ENCODE measurements at places on chromosomes 3 and 15.

GRCh38 chr15:49331951-49332350 is 91.1 kb upstream of the FGF7 start:
- no peak for DNase-seq

DNA sequence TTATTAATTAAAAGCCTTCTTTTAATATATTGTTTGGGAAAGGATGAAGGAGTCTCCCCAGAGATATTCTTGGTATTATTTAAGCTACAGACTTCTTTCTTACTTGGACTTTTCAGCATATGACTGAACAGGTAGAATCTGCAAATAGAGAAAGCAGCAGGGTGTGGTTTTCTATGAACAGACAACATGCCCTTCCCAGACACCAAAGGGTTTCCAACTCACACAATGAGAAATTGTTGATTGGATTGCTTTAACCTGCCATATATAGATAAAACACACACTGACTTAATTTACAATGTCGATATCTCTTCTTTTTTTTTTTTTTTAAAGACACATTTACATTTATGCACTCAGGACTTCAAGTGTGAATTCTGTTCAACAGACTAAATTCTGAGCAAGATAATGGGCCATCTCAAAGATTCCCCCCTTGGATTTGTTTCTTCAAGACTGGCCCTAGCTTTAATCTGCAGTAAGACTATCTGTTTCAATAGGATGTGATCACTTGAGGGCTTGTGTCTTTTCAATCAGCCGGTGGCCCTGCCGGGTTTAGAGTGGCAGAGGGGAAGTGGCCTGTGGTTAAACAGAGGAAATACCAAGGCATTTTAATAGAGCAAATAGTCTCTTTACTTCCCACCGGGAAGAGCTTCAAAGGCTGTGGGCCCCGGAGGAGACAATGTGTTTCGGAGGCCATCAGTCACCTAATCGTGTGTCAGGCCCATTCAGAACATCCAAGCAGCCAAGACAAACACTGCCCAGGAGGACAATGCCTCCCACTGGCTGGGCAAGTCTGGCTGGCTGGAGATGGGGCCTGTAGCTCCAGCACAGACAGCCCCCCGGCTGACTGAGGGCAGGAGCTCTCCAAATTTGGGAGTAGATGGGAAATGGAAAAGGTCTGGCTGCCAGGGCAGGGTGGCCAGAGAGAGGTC is 6.1 kb downstream of the IL17RD start:
- DNase-seq = no peak

DNA sequence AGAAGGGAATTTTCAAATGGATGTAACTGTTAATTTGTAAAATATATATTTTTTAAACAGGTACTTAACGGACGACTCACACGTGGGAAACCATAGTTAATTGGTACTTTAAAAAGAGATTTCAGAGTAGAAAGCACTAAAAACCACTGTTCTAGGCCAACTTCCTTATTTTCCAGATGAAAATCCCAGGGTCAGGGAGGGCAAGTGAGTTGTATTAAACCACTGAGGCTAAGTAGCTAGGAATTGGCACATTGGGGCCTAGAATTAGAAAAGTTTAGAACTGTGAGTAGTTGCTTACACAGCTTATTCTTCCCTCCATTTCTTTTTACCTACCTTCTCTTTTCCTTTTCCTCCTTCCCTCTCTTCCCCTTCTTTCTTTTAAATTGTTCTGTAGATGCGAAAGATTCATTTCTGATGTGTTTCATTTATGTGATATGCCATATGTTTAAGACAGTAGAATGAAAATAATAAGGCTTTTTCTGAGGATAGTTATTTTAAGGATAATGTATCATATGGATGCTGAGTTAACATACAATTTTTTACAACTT is 4.1 kb upstream of the UTS2B start:
- no peak for DNase-seq

GRCh38 chr3:41276191-41276590 is 76.9 kb downstream of the CTNNB1 start:
- no peak for DNase-seq

DNA sequence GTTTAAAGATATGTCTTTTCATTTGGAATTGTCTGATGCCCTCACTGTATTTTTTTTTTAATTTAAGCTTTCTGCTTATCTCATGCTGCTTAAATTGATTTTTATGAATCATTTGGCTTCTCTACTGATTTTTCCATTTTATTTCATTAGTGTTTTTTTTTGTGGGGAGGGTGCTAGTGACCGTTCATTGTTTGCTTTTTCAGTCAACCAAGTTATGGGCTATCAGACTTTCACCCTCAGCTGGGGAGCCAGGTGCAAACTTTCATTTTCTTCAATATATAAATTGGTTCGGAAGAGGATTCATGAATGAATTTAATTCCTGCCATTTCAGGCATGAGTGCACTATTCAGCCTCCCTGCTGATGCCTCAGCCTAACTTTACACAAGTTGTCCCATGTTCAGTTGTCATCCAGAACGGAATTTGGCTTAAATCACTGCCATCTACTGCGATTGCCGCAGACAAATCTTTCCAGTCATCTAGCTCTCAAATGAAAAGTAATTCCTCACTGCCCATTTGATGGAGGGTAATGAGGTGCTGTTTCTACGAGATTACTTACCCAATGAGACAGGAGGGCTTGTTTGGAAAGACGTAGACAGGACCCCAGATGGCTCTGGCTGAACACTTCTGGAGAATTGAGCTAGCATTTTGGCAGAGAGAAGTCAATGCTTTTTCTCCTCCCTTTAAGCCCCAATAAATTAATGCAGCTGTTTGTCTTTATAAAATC is 89.9 kb upstream of the RORA start:
- DNase-seq = no peak

DNA sequence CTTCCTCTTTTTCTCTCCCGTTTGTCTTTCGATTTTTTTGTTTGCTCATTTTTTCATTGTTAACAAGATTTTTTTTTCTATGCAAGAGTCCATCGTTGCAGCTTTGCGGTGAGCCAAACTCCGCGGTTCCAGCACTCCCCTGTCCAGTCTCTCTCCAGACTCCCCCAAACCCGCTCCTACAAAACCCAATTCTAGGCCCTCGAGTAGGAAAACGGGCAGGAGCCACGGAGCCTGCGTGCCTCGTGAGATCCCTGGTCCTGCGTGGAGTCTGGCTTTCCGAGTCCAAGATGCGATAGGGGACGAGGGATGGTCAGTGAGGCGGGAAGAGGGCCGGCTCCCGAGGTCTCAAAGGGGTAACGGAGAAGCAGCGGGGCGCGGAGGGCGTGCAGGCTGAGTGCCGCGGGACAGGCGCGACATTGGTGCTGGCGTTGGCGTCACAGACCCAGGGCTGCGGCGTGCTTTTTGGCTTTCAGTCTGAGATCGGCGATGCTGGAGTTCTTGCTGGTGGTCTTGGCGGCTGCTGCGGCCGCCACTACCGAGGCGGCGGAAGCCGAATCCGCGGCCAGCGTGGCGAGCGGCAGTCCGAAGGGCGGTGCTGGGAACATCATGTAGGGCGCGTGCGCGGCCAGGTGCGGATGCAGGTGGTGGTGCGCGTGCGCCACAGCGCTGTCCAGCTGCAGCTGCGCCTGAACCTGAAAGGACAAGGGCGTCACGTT is 8.5 kb downstream of the SHOX2 start:
- DNase-seq = no peak

Measured in HS-27A (cell line).